Activated T-helper 1 cell treated with anti-CD3 and anti-CD28 coated beads, Interleukin-12 subunit alpha, Interleukin-12 subunit beta, Interleukin-2, Interleukin-4 antibody, amounts not matched to agents 30 ng/mL and 10 ng/mL and 1 ng/mL, durations not matched to agents 14 hours and 24 hours and 36 hours (primary cell): ENCODE measurements at places on chromosomes 5 and 9. TPM values are rescaled to one million over a fixed set of nuclear protein-coding genes. Genes with fewer than 3 reads are reported as not detected.

The FAM221B gene
- total RNA-seq = not detected in 2 replicates

- DNase-seq = no peak
Measured at GRCh38 chr9:120438836-120439546, 141.0 kb downstream of the CDK5RAP2 start.

DNA sequence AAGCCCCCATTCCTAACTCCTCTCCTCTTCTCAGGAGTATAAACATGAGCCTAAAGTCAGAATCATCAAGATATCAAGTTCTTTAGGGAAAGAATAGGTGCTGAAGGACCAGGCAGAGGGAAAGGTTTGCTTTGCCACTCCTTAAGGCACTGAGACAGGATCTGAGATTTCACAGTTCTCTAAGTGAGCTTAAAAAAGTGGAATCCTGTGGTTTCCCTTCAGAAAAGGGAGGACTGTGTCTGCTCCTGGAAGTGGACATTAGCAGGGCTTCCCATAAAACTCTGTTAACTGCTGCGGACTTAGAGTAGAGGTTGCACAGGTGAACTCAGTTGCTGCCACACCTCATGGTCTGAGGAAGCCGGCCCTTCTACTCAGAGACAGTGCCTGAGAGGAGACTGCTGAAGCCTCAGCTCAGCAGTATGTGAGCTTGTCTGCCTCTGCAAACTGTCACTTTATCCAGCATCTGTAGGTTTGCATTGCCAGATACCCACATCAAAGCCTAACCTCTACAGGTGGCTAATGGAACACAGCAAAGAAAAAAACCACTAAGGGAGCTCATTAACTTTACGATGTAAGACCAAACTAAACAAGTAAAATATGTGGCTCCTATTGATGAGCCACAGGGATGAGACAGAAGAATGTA, 42.9 kb downstream of the RIC1 start:
- DNase-seq = peak; percentile 6

The DMAC1 gene
- total RNA-seq = 45.3 and 46.4 TPM in 2 replicates

DNA sequence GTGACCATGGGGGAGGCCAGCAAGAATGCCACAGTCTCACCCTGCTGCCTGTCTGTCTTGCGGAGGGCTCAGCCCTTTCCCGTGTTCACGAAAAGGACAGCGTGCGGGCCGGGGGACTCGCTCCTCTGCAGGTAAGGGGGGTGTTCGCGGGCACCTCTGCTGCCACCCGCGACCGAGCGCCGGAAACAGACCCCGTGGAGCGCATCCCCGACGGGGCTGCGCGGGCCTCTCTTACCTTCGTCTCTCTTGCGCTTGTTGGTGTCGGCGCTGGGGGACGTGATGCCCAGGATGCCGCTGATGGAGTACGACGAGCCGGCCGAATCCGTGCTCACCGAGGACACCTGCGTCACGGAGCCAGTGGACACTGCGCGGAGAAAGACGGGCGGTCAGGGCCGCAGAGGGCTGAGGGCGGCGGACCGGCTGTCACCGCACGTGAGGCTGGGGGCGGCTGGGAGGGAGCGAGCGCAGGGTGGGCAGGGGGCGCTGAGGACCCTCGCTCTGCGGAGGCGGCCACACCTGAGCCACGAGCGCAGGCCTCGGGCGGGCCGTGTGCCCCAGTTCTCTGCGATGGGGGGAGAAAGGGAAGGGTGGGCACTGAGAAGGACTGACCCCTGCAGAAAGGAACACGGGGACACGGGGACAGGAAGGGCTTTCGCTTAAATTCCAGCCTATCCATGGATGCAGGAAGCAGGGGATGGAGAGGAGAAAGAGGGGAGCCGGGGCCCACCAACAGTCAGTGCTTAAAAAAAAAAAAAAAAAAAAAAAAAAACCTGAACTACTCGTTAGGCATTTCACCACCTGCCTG, 31.5 kb downstream of the PAX5 start:
- no peak for DNase-seq

- DNase-seq = no peak
Measured at GRCh38 chr5:177609076-177610059, 9.4 kb downstream of the B4GALT7 start.

The RANBP3L gene
- not detected in 2 replicates for total RNA-seq

The SUB1 gene
- 408 and 428 TPM in 2 replicates for total RNA-seq

DNA sequence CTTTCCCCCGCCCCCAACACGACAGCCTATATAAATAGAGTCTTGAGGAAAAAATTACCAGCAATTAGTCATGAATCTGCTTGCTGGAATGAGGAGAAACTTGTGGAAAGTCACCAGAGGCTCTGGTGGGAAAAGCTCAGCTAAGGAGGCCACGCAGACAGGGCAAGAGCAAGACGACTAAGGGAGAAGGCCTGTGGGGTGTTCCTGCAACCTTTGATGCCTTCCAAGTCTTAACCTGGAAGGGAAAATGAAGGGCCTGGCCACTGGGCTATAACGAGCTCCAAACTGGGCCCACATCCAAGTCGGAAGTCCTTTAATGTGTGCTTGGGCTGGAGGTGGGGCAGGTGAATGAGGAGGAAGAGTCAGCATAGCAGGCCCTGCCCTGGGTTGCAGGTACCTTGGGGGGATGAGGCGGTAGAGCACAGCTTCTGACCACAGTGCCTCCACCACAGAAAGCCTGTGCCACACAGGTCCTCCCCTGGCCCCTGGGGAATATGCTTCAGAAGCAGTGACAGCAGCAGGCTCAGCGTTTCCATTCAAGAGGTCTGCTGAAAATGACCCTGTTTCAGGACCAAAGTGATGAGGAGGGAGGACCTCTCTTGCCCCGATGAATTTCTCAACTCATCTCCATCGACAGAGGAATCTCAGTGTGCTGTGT, 92.8 kb upstream of the LRRTM2 start:
- DNase-seq = no peak
